Upper lobe of right lung (tissue), 1 donor: ENCODE measurements at places on chromosomes 6 and 20. TPM values are rescaled to one million over a fixed set of nuclear protein-coding genes. Genes with fewer than 3 reads are reported as not detected.
A peak's percentile ranks its signal among the peaks of the same experiment; 100 is the strongest.

Gene CYP24A1
- total RNA-seq: 0.17 TPM

Gene GJA10
- not detected for total RNA-seq

Gene KCNQ2
- total RNA-seq: not detected

Gene KHDC1
- total RNA-seq: 1.9 TPM

Gene PDSS2
- total RNA-seq: 16.2 TPM

Gene NTSR1
- total RNA-seq: 0.09 TPM

- H3K4me1 ChIP-seq: peaks cover 11% of the 10 kb centered on the region
- DNase-seq: no peak
- no peaks in the 10 kb centered on the region for H3K27me3 ChIP-seq
These were observed 37.0 kb downstream of the RANBP9 start for GRCh38 chr6:13674533-13675190.

- H3K36me3 ChIP-seq: no peaks in the 10 kb centered on the region
- H3K4me3 ChIP-seq: no peak overlapping the region
- H3K4me1 ChIP-seq: peaks cover 15% of the 10 kb centered on the region
- no peak for DNase-seq
These were observed 2.0 kb upstream of the CRIP3 start for GRCh38 chr6:43310624-43311023.

GRCh38 chr6:161068321-161068741 lies 76.8 kb downstream of the MAP3K4 start:
- no peak for DNase-seq
- no peaks in the 10 kb centered on the region for H3K4me1 ChIP-seq
- no peak overlapping the region for H3K27ac ChIP-seq
- H3K36me3 ChIP-seq: peaks cover 19% of the 10 kb centered on the region
- no peak overlapping the region for H3K4me3 ChIP-seq

- no peak overlapping the region for H3K4me3 ChIP-seq
- peak overlapping the region; percentile 99 for H3K27ac ChIP-seq
- no peaks in the 10 kb centered on the region for H3K27me3 ChIP-seq
- H3K4me1 ChIP-seq: peaks cover 71% of the 10 kb centered on the region
- DNase-seq: peak; percentile 51
- H3K36me3 ChIP-seq: no peaks in the 10 kb centered on the region
These were observed 41.0 kb downstream of the ZMYND8 start for GRCh38 chr20:47315339-47316056.

DNA sequence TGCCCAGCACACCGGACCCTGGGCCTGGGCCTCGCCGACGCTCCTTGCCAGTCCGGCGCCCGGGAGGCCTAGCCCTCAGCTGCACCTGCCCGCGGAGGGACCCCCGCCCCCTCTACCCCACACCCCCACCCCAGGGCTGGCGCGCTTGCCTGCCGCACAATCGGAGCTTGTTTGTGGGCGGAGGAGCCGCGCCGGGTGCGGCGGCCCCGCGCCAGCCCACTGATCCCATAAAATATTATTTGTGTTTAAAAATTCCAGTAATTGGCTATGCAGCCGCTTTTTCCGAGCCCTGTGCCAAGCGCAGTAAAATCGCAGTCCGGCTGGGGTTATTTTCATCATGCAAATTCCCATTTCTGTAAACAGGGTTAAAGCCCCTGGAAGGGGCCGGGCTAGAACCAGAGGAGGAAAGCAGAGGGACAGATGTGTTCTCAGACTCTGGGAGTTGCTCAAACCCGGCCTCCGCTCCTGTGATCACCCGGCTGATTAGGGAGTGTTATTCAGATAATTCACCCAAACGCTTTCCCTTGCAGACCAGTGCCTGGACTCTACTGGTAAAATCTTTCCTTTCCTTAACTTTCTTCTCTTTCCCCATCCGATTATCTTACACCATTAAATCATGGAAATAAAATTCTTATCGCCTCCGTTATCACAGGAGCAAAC lies 93.1 kb downstream of the NCR2 start:
- peak overlapping the region; percentile 56 for H3K4me3 ChIP-seq
- H3K27ac ChIP-seq: peak overlapping the region; percentile 72
- H3K4me1 ChIP-seq: peaks cover 24% of the 10 kb centered on the region
- H3K27me3 ChIP-seq: peaks cover 16% of the 10 kb centered on the region

GRCh38 chr6:31597006-31597405 lies 4.2 kb upstream of the NCR3 start:
- DNase-seq: no peak
- H3K4me1 ChIP-seq: no peaks in the 10 kb centered on the region
- no peak overlapping the region for H3K27ac ChIP-seq
- H3K4me3 ChIP-seq: no peak overlapping the region
- H3K36me3 ChIP-seq: no peaks in the 10 kb centered on the region
- H3K27me3 ChIP-seq: no peaks in the 10 kb centered on the region

GRCh38 chr6:135412761-135413160 lies 84.8 kb downstream of the AHI1 start:
- DNase-seq: no peak
- no peaks in the 10 kb centered on the region for H3K27me3 ChIP-seq
- H3K4me1 ChIP-seq: no peaks in the 10 kb centered on the region

DNA sequence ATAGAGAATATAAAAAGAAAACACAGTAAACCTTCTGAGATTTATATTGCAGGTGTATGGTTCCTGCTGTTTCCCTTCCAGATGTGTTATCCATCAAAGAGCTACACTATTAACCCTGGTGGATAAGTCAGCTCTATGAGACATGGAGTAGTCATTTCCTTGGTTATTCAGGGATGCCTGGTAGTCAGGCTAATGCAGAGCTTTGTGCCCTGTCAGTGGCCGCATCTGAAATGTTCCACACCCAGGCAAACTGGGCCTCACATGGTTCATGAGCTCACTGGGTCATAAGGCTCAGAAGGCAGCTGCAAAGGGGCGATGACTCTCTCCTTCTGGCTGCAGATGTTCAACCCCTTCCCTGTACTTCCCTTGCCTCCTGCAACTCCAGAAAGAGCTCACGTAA lies 473.6 kb downstream of the EPHA7 start:
- no peaks in the 10 kb centered on the region for H3K4me1 ChIP-seq
- no peak overlapping the region for H3K4me3 ChIP-seq
- H3K27ac ChIP-seq: no peak overlapping the region
- H3K27me3 ChIP-seq: no peaks in the 10 kb centered on the region

GRCh38 chr6:12621754-12622153 lies 94.8 kb upstream of the PHACTR1 start:
- no peak for DNase-seq
- no peaks in the 10 kb centered on the region for H3K27me3 ChIP-seq
- H3K4me1 ChIP-seq: no peaks in the 10 kb centered on the region
- no peak overlapping the region for H3K4me3 ChIP-seq

DNA sequence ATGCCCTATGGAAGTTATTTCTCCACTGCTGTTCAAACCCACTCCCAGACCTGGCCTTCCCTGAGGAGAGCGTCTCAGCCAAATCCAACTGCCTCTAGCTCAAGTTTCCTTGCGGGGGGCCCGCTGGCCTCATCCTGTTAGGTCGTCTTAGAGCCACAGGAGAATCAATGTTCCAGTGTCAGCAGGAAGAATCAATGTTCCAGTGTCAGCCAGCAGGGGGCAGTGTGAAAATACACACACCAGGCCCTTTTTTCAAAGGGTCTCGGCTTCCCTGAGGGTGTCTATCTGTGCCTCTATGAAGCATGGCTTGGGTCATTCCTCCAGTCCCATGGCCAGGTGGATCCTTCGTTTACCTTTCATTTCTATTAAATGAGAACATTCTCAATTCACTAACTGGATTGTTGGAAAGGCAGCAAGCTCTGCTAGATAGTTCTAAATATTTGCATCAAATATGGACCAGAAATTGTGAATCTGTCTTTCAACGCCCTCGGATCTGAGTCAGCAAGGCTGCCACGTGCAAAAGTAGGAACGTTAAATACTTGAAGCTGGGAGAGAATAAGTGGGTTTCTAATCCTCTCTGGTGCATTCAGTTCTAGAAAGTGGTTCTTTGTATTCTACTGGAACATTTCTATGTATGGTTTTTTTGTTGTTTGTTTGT lies 19.2 kb downstream of the PRND start:
- no peaks in the 10 kb centered on the region for H3K4me1 ChIP-seq
- DNase-seq: no peak
- no peaks in the 10 kb centered on the region for H3K27me3 ChIP-seq
- H3K27ac ChIP-seq: no peak overlapping the region
- no peak overlapping the region for H3K4me3 ChIP-seq

DNA sequence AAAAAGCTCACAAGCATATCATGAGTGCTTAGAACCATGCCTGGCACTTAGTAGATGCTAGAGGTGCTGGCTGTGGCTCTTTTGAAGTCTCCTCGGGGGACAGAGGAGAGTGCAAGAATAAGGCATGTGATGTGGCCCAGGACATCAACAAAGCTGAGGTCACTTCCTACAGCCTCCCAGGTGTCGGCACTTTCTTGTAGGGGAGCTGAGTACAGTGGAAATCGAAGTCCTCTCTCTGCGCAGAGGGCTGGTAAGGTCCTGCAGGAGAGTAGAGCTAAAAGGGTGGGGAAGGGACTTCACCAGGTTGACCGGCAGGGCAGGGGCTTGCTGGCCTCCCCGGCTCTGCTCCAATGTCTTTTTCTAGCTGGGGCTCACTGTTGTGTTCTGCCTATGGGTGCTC lies 11.2 kb downstream of the SLC13A3 start:
- no peaks in the 10 kb centered on the region for H3K36me3 ChIP-seq
- H3K27me3 ChIP-seq: no peaks in the 10 kb centered on the region
- H3K4me1 ChIP-seq: no peaks in the 10 kb centered on the region
